T-cell (primary cell): ENCODE measurements at places on chromosomes 3 and 15.

DNA sequence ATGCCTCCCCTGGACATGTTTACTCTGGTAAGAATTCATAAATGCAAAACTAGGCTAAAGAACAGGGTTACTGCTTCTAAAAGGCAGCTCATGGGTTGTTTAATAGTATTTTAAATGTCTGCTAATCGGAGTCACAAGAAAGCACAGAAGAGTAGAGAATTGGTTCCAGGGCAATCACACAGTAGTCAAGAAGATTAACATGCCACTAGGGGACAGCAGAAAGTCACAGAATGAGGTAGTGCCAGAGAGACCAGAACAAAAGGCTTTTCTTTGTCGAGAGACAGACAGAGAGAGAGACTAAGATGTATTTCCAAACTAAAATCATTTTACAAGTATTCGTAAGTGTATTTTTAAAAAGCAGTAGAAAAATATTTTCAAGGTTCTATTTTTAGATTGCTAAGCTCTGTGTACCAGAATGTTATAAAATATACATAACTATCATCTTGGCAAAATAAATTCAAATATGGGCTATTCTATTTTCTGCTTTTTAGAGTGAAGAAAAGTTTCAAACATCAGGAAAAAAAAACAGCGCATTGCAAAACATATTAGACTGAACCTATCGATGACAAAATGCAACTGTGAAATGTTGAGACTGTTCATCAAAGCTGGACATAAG lies 78.3 kb upstream of the CDIN1 start:
- no peak overlapping the region for H3K4me3 ChIP-seq
- no peak for DNase-seq
- no peaks in the 10 kb centered on the region for H3K36me3 ChIP-seq
- H3K27me3 ChIP-seq = peaks cover 2% of the 10 kb centered on the region

GRCh38 chr15:44296625-44297524 lies 8.4 kb downstream of the GOLM2 start:
- peaks cover 3% of the 10 kb centered on the region for H3K36me3 ChIP-seq
- no peak overlapping the region for H3K4me3 ChIP-seq
- peaks cover 2% of the 10 kb centered on the region for H3K4me1 ChIP-seq
- H3K27ac ChIP-seq = no peak overlapping the region
- no peaks in the 10 kb centered on the region for H3K27me3 ChIP-seq

- H3K27ac ChIP-seq = no peak overlapping the region
- DNase-seq = no peak
- H3K4me1 ChIP-seq = no peaks in the 10 kb centered on the region
- no peaks in the 10 kb centered on the region for H3K27me3 ChIP-seq
- H3K4me3 ChIP-seq = no peak overlapping the region
These were observed 115.6 kb upstream of the NMNAT3 start for GRCh38 chr3:139793408-139793807.

GRCh38 chr3:50572158-50572557 lies 2.8 kb downstream of the HEMK1 start:
- peaks cover 39% of the 10 kb centered on the region for H3K4me1 ChIP-seq
- DNase-seq = peak; percentile 55
- peaks cover 6% of the 10 kb centered on the region for H3K36me3 ChIP-seq
- peak overlapping the region; percentile 60 for H3K27ac ChIP-seq

DNA sequence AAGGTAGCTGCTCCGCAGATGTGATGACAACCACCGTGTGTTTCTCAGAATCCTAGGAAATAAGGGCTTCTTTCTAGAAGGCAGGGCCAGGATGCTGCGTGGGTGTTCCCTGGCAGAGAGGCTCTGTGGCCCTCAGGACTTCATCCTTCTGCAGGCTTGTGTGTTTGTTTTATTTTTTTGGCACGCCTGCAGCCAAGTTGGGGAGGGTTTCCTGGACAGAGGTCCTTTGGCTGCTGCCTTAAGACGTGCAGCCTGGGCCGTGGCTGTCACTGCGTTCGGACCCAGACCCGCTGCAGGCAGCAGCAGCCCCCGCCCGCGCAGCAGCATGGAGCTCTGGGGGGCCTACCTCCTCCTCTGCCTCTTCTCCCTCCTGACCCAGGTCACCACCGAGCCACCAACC lies at the start of gene CLEC3B:
CLEC3B (plus strand) TSS at position 266 of the 400 bp plus-strand sequence; CDS start at position 326, 60 bp downstream.
- H3K4me3 ChIP-seq = no peak within 1 kb of the TSS
- no peak within 1 kb of the TSS for H3K27ac ChIP-seq
- H3K36me3 ChIP-seq = no peaks in the 10 kb centered on the region
- no peaks in the 10 kb centered on the region for H3K27me3 ChIP-seq
- peaks cover 6% of the 10 kb centered on the region for H3K4me1 ChIP-seq

DNA sequence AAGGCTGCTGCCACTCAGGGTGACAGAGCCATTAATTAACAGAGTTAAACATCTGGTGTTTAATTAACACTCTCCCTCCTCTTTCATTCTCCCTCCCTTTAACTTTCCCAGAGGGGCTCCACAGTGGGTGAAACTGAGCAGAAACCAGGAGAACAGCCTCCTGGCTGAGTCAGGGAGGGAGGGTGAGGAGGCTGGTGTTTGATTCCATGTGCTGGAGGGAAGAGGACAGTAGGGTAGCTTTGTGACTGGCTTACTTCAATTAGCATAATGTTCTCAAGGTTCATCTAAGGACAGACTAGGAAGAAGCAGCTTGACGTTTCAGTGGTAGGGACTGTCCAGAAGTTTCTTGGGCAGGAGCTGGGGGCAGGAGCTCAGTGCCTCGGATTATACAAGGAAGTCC lies 62.8 kb downstream of the SEMA5B start:
- no peak overlapping the region for H3K4me3 ChIP-seq
- no peaks in the 10 kb centered on the region for H3K36me3 ChIP-seq
- peaks cover 7% of the 10 kb centered on the region for H3K27me3 ChIP-seq

GRCh38 chr3:188812198-188812597 lies 359.6 kb upstream of the TPRG1 start:
- DNase-seq = no peak
- no peak overlapping the region for H3K27ac ChIP-seq
- H3K4me1 ChIP-seq = no peaks in the 10 kb centered on the region
- H3K27me3 ChIP-seq = no peaks in the 10 kb centered on the region

DNA sequence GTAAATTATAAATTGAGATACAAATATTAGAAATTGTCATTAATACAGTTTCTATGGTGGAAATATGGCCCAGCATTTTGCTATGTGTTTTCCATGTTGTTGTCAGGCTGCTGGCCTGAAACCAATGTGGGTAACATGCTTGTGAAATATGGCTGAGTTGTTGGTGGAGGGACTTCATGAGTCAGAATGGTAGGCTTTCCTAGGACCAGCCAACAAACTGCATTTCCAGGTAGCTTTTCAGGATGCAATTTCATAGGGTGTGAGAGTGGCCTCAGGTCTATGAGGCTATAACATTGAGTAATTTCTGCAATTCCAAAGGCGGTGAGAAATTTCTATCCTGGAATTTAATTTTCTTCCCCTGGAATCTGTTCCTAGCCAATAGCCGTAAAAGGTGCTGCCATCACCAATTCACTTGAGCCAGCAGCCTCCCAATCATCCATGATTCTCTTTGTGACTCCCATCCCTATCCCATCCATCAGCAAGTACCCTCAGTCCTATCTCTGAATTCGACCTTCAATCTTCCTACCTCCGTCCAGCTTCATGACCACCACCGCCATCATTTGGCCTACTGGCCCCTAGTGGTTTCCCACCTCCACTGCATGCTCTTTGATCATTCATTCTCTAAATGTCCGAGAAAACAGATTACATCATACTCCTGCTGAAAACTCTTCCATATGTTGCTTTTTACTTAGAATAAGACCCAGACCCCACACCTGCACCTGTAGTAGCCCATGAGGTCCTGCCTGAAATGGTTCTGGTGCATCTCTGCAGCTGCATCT lies 276.6 kb upstream of the CFAP20DC start:
- H3K36me3 ChIP-seq = no peaks in the 10 kb centered on the region
- no peak for DNase-seq
- no peak overlapping the region for H3K4me3 ChIP-seq
- no peaks in the 10 kb centered on the region for H3K27me3 ChIP-seq

- H3K36me3 ChIP-seq = no peaks in the 10 kb centered on the region
- H3K27me3 ChIP-seq = no peaks in the 10 kb centered on the region
- no peaks in the 10 kb centered on the region for H3K4me1 ChIP-seq
- no peak overlapping the region for H3K4me3 ChIP-seq
These were observed 117.5 kb downstream of the EDEM1 start for GRCh38 chr3:5304789-5305683.

DNA sequence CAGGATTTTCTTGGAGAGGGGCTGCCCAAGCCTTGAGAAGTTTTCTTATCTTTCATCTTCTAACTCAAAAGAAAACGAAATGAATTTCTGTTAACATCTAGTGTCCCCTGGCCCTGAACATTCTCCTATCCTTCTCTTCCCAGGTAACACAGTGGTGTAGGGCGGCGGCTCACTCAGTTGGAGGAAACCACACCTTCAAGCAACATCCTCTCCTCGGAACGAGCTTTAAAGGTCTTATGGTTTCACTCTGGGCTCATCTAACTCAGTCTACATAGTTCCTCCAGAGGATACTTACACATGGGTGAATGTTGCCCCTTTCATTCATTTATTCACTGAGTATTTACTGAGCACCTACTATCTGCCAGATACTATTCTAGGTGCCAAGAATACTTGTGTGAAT lies 31.0 kb upstream of the KLHL6 start:
- H3K27ac ChIP-seq = peak overlapping the region; percentile 55
- peaks cover 31% of the 10 kb centered on the region for H3K4me1 ChIP-seq
- no peak for DNase-seq
- H3K4me3 ChIP-seq = no peak overlapping the region
- no peaks in the 10 kb centered on the region for H3K36me3 ChIP-seq
- H3K27me3 ChIP-seq = no peaks in the 10 kb centered on the region

GRCh38 chr3:10599444-10599843 lies 94.1 kb upstream of the ATP2B2 start:
- no peaks in the 10 kb centered on the region for H3K36me3 ChIP-seq
- H3K4me1 ChIP-seq = peaks cover 31% of the 10 kb centered on the region
- H3K27ac ChIP-seq = no peak overlapping the region
- DNase-seq = no peak

- DNase-seq = peak; percentile 35
- peaks cover 3% of the 10 kb centered on the region for H3K27me3 ChIP-seq
- H3K27ac ChIP-seq = no peak overlapping the region
- H3K4me1 ChIP-seq = no peaks in the 10 kb centered on the region
- no peak overlapping the region for H3K4me3 ChIP-seq
These were observed 32.7 kb downstream of the IQSEC1 start for GRCh38 chr3:13040361-13041074.

- H3K4me1 ChIP-seq = no peaks in the 10 kb centered on the region
- H3K27me3 ChIP-seq = no peaks in the 10 kb centered on the region
- no peak overlapping the region for H3K27ac ChIP-seq
- no peaks in the 10 kb centered on the region for H3K36me3 ChIP-seq
- no peak for DNase-seq
These were observed 168.8 kb upstream of the VEPH1 start for GRCh38 chr3:157672061-157672460.

DNA sequence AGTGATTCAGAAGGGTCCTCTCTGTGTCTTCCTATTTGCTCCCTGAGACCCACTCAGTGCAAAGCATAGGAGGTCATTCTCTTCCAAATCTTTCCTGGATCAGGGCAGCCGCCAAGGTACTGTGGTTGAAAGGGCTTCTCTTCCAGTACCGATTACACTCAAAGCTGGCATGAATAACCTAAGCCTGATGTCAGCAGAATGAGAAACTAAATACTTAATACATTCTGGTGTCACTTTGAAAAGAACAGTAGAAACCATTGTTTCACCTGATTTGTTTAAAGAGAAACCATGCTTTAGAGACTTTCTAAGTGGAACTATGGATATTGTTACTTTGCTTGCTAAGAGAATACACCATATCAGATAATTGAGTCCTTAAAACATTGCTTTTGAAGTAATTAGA lies 50.2 kb downstream of the PDHB start:
- no peaks in the 10 kb centered on the region for H3K4me1 ChIP-seq
- H3K27me3 ChIP-seq = no peaks in the 10 kb centered on the region
- peaks cover 16% of the 10 kb centered on the region for H3K36me3 ChIP-seq
- H3K4me3 ChIP-seq = no peak overlapping the region
- no peak for DNase-seq

DNA sequence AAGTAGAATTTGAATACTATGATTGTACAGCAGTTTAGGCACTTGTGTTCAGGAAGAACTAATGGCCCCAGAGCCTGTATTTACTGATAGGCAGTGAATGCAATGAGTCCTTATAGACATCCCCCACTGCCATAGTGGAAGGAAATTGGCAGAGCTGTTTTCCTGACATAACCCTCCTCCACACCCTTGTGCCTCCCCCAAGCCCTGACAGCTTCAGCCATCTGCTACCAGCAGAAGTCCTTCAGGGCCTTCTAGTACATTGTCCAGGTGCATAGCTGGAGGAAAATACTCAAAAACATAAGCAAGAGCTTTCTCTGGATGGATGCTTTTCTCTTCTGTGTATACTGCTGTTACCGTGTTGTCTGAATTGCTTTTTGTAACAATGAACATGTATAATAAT lies 20.6 kb downstream of the ARHGAP31 start:
- no peaks in the 10 kb centered on the region for H3K36me3 ChIP-seq
- DNase-seq = no peak
- no peak overlapping the region for H3K4me3 ChIP-seq
- H3K4me1 ChIP-seq = no peaks in the 10 kb centered on the region
- H3K27me3 ChIP-seq = no peaks in the 10 kb centered on the region

GRCh38 chr15:63157891-63158431 lies 684 bp upstream of the RPS27L start:
- peak overlapping the region; percentile 92 for H3K4me3 ChIP-seq
- peak overlapping the region; percentile 76 for H3K27ac ChIP-seq
- no peak for DNase-seq
- no peaks in the 10 kb centered on the region for H3K27me3 ChIP-seq

GRCh38 chr15:34514251-34514670 lies 69.2 kb downstream of the GOLGA8B start:
- H3K4me1 ChIP-seq = peaks cover 14% of the 10 kb centered on the region

GRCh38 chr15:79051941-79052731 lies 38.4 kb downstream of the RASGRF1 start:
- H3K27me3 ChIP-seq = no peaks in the 10 kb centered on the region
- no peak for DNase-seq
- no peak overlapping the region for H3K4me3 ChIP-seq
- H3K36me3 ChIP-seq = no peaks in the 10 kb centered on the region

- no peaks in the 10 kb centered on the region for H3K36me3 ChIP-seq
- DNase-seq = no peak
- no peak overlapping the region for H3K27ac ChIP-seq
- no peaks in the 10 kb centered on the region for H3K4me1 ChIP-seq
- no peak overlapping the region for H3K4me3 ChIP-seq
These were observed 177.5 kb downstream of the FNDC3B start for GRCh38 chr3:172216911-172217310.

GRCh38 chr3:10520072-10520471 lies 14.7 kb upstream of the ATP2B2 start:
- no peaks in the 10 kb centered on the region for H3K36me3 ChIP-seq
- no peak overlapping the region for H3K27ac ChIP-seq
- H3K4me3 ChIP-seq = no peak overlapping the region
- peaks cover 33% of the 10 kb centered on the region for H3K27me3 ChIP-seq
- H3K4me1 ChIP-seq = no peaks in the 10 kb centered on the region
- DNase-seq = no peak
